ENCODE measurements at places on chromosomes 1 and 21.
A peak's percentile ranks its signal among the peaks of the same experiment; 100 is the strongest.

DNA sequence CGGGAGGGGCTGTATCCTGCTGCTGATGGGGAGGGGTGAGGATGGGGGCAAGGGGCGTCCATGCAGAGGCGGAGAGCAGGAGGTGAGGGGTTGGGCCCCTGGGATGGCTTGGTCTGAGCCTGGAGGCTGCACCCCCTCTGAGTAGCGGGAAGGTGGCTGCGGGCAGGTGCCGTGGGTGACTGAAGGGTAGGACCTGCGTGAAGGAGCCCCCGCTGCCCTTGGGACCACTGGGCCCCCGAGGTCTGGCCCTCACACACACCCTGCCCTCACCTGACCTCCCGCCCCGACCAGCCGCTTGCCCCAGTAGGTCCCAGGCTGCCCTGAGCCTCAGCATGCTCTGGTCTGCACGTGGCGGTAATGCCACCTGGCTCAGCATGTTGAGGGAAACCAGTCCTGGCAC, 12.8 kb upstream of the SKI start:
- DNase-seq = no peak

DNA sequence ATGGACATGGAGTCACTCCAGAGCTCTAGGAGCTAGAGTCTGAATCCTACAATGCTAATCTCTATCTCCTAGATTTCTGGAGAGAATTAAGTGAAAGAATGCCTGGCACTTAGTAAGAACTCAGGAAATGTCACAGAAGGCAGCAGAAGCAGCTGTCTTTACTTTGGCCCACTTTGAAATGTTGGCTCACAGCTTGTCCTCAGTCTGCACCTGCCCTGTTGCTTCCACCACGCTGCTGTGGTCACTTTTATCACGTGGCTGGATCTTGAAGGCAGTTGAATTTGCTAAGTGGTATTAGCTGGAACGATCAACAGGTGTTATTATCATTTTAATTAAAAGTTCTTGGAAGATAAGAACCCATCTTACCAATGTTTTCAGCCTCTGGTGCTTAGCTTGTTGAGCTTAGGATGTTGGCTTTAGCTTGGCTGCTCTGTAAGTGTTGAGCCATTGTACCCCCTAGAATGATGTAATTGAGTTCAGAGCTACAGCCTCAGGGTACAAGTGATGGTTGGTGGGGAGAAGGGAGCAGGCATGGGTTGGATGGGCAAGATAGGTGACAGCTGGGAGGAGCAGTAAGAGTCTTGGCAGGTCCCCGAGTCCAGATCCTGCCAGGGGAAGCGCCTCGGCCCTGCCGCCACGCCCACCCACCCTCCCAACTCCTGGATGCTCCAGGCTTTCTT, 41.9 kb upstream of the EPS8L3 start:
- DNase-seq = peak; percentile 32

DNA sequence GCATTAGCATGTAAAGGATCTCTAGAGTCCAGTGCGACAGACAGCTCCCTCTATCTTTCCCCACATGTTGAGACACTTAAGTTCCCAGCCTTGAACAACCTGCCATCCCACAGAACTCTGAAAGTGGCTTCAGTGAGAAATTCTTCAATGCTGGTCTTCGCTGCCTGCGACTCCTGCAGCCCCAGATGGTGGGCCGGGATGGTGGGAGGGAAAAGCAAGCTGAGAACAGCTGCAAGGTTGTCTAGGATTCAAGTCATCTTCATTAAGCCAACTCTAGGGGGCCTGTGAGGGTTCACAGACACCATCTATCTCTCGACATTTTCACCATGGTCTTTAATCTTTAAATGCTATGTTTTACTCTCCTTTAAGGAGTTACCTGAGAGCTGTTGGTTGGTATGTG, 185.5 kb upstream of the C1orf174 start:
- no peak for DNase-seq

DNA sequence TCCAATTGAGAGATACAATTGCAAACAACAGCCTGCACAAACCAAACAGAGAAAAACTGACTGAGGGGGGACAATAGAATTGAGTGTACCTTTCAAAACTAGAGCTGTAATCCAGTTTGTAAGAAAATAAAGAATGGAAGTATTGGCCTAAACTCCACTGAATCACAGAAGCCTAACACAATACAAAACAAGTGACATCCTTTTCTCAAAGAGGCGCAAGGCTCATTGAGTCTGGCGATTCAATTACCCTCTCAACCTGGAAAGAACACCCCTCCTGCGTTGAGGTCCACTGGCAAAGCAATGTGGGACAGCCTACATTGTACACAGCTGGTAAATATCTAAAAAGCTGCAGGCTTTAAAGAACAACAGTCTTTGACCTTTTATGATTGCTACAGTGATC, 182.6 kb downstream of the DPYD start:
- DNase-seq = no peak

DNA sequence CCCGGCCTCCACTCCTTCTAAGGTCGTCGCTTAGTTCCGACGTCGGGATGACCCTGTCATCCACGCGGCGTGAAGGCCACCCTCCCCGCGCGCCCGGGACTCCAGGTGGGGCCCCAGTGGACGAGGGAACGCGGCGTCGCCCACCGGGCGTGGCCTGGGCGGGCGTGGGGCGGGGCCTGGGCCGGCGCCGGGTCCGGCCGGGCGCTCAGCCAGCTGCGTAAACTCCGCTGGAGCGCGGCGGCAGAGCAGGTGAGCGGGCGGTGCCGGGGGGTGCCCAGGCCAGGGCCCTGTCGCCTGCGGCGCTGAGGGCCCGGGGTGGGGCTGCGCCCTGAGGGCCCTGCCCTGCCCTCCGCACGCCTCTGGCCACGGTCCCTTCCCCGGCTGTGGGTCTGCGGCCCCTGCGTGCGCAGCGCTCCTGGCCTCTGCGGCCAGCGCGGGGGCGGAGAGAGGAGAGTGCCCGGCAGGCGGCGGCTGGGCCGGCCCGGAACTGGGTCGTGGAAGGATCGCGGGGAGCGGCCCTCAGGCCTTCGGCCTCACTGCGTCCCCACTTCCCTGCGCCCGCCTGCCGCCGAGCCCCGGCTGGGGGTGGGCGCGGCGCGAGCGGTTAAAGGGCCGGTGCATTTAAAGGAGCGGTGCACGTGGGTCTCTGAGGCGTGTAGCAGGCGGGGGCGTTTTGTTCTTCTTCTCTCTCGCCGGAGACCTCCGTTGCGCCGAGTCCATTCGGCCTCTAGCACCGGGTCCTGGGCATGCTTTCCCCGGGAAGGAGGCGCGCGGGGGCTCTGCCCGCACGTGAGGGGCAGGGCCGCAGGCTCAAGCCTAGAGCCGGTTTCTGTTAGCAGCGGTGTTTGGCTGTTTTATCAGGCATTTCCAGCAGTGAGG, at the start of gene PSEN2:
Gene PSEN2 (plus strand): TSS at position 216 of the 879 bp plus-strand sequence. CDS start 11,292 bp downstream, outside the sequence.
- peak; percentile 23 for DNase-seq

DNA sequence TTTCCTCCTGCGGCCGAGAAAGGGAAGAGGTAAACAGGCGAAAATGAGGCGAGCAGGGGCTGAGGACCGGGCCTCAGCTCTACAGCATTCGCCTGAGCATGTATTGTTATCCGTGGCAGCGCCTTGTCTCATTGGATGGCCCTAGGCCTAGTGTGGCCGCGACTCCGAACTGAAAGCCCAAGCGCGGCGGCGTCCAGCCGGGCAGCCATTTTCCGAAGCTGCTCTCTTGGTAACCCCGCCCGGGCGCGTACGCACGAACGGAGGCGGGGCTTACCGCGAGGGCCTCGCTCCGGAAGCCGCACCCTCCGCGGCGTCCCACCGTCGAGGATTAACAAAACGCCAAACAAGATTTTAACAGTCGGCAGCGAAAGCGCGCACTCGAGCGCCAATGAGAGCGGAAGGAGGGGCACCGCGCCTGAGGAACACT, 797 bp upstream of the USP1 start:
- DNase-seq = no peak

- peak; percentile 37 for DNase-seq
Observed at GRCh38 chr1:53324728-53325297, 3.1 kb downstream of the LRP8 start.

DNA sequence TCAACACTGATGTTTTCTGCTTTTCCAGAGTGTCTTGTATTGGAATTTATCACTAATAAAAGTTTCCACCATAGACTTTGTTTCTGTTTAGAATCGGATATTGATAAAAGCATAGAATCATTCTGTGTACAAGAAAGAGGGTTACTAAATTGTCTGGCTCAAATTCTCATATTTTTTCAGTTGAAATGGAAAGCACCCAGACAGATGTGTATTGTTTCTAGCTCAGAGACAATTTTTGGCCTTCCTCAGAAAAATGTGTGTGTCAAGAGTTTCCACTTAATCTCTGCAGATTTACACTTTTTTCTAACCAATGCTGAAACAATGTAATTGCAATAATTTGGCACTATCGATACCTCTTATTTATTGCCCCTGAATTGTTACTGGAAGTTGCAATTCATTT, 20.2 kb downstream of the LHX9 start:
- DNase-seq = no peak

DNA sequence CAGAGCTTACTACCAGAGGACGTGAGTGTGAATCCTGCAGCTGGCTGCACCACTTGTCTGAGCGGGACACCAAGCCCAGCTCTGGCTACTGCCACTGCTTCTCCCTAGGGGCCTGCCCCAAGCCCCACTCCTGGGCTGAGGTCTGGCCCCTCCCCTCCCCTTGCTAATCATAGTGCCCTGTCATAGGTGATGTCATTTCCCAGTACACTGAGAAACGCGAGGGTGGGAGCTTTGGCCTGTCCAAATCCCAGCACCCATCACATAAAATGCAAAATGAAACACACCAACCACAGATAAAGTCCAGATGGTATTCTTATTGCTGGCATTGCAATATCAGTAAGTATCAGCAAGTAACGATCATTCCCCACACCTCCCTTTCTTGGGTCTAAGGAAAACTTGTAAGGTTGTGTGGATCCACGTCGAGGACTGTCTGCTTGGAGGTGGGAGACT, 77.7 kb downstream of the TOMM20 start:
- DNase-seq = peak; percentile 56

- no peak for DNase-seq
Observed at GRCh38 chr1:164846731-164847691, 288.0 kb downstream of the PBX1 start.

DNA sequence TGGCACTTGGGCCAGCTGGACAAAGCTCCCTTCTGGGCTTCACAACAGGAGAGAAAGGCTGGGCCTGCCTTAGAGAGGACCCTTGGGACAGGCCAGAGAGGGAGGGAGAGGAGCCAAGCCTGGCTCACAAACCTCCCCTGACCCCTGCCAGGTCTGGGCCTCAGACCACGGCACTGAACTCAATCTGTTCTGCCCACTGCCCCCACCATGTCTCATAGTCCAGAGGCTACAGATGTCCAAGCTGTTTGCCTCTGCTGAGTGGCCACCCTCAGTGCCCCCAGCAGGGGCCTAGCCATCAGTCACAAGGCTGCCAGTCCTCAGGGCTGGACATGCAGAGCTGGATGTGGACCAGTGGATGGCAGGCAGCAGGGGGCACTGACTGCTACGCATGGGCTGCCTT, 13.0 kb upstream of the DMBX1 start:
- no peak for DNase-seq

GRCh38 chr1:65172936-65173690, 25.1 kb downstream of the AK4 start:
- no peak for DNase-seq

DNA sequence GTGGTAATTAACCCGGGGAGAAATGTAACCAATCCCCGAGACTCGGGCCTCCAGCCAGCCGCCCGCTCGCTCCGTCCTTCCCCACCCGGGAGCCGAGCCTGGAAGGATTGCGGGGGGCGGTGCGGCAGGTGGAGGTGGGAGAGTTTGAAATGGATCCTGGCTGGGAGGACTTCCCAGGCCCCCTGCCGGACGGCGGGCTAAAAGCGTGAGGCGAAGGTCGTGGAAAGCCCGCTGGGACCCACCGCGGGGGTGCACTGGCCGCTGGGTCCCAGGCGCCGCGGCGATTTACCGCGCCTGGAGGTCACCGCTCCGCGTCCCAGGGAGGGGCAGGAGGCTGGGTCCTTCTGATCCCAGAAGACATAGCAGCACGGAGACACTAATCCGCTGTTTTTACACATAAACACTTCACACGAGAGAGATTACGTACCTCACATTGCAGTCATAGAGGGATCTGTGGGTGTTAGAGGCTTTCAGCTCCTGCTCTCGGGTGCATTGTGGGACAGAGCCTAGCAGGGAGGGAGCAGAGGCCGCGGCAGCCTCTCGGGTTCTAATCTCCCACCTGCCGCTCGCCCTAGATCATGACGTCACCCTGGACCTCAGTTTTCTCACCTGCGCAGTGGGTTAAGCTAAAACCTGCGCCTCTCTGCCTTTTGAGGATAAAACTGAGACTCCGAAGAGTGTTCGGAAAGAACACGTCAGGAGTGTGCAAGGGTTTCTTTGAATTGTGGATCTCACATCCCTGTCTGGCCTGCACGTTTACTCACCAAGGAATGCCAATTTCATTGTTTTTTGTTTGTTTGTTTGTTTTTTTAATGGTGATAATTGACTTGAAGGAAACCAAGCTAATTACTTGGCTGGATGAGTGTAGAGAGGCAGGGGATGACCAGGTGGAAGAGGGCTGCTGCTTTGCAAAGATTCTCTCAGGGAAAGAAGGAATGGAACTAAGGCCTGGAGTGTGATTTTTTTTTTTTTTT, 17.1 kb upstream of the TMEM9 start:
- DNase-seq = peak; percentile 43

DNA sequence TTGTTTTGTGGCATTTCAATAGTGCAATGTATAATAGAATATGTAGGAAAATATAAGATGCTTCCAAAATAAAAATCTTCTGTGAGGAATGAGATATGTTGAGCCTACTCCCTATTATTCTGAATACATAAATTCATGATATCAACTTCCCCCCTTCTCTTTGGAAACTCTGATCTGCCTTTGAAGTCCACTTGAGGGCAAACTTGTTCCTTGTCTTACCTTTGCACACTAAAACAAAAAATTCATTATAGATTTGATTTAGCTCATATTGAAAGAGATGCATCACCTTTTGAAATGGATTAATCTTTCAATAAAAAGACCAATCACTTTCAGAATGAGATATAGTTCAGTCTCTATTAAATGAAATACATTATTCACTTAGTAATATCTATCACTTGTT, 580.7 kb upstream of the ADGRL4 start:
- no peak for DNase-seq
